Right kidney (tissue), 9 donors: ENCODE measurements at places on chromosomes 13 and 19.

- peak; percentile 20 for DNase-seq
Observed at GRCh38 chr13:42001580-42001979, 40.7 kb upstream of the VWA8 start.

DNA sequence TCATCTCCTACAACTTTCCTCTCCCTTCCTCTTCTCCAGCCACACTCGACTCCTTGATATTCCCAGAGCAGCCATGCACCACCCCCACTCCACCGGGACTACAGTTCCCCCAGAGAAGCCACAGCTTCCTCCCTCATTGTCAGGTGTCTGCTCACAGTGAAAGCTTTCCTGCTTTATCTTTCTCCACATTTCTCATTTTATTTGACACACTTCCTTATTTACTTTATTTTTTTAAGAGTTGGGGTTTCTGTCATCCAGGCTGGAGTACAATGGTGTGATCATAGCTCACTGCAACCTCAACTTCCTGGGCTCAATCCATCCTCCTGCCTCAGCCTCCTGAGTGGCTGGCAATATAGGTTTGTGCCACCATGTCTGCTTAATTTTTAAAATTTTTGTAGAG is 464.6 kb downstream of the MYO16 start:
- DNase-seq: no peak

DNA sequence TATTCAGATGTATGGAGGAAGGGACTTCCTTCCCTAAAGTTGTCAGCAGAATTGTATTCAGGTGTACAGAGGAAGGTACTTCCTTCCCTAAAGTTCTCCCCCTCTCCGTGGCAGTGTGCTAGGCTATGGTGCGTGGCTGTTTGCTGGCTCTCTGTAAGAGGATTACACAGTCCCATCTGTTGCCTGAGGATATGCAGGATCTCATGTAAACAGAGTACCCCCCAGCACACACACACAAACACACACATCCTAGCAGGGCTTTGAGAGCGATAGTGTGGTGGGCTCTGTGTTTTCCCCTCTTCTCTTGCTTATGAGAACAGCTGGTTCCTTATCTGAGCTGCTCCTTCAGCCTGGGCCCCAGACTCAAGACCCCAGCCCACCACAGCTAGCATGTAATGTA is 10.3 kb downstream of the NEK5 start:
- no peak for DNase-seq

DNA sequence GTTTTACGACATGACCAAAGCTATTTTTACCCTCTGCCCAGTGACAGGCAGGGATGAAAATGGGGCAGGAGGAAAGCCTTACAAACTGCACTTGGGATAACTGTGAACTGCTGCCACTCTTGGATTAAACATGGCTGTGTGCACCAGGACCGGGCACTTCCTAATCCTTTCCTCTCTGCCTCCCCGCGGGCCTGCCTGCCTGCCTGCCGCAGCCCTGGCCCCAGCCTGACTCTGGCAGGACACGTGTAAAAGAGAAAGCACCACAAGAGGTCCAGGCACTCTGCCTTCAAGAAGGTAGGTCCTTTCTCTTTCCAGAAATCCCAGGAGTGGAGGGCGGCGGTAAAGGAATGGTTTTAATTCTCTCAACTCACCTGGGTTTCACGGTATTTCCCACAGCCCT is 4.8 kb downstream of the TSHZ3 start:
- no peak for DNase-seq

- peak; percentile 79 for DNase-seq
Observed at GRCh38 chr19:17337675-17338432, 501 bp downstream of the GTPBP3 start.

- DNase-seq: no peak
Observed at GRCh38 chr13:37288057-37288720, 182.7 kb upstream of the CSNK1A1L start.

- DNase-seq: no peak
Observed at GRCh38 chr13:46596466-46596865, 43.5 kb downstream of the LRCH1 start.

GRCh38 chr13:31322702-31323405 is 123.1 kb downstream of the B3GLCT start:
- no peak for DNase-seq

GRCh38 chr13:43433691-43434141 is 353.1 kb downstream of the ENOX1 start:
- DNase-seq: no peak

DNA sequence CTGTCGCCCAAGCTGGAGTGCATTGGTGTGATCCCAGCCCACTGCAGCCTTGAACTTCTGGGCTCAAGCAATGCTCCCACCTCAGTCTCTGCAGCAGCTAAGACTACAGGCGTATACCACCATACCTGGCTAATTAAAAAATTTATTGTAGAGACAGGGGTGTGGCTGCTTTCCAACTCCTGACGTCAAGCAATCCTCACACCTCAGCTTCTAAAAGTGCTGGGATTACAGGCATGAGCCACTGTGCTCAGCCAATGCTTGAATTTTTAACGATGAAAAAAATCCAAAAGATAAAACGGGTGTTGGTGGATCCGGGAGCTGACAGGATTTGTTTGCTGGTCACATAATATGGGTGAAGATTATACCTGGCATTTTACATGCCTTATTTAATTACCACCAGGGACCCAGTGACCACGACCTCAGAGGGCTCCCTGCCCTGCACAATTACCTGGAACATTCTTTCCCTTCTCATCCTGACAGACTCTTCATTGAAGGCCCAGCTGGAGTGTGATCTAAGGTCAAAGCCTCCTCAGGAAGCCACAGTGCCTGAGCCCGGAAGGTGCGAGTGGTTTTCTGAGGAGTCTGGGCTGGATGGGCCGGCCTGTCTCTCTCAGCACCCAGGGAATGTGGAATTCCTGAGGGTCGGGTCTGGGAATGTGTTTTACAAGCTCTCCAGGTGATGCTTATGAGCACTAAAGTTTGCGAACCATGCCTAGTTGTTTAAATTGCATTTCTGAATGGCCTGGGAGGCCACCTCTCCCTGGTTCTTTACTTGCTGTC is 193.3 kb downstream of the USP12 start:
- DNase-seq: peak; percentile 37

DNA sequence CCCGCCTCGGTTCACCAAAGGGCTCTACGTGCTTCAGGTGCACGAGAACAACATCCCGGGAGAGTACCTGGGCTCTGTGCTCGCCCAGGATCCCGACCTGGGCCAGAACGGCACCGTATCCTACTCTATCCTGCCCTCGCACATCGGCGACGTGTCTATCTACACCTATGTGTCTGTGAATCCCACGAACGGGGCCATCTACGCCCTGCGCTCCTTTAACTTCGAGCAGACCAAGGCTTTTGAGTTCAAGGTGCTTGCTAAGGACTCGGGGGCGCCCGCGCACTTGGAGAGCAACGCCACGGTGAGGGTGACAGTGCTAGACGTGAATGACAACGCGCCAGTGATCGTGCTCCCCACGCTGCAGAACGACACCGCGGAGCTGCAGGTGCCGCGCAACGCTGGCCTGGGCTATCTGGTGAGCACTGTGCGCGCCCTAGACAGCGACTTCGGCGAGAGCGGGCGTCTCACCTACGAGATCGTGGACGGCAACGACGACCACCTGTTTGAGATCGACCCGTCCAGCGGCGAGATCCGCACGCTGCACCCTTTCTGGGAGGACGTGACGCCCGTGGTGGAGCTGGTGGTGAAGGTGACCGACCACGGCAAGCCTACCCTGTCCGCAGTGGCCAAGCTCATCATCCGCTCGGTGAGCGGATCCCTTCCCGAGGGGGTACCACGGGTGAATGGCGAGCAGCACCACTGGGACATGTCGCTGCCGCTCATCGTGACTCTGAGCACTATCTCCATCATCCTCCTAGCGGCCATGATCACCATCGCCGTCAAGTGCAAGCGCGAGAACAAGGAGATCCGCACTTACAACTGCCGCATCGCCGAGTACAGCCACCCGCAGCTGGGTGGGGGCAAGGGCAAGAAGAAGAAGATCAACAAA is 2.6 kb downstream of the PCDH17 start:
- peak; percentile 72 for DNase-seq

GRCh38 chr13:83710133-83710515 is 172.2 kb downstream of the SLITRK1 start:
- DNase-seq: no peak

DNA sequence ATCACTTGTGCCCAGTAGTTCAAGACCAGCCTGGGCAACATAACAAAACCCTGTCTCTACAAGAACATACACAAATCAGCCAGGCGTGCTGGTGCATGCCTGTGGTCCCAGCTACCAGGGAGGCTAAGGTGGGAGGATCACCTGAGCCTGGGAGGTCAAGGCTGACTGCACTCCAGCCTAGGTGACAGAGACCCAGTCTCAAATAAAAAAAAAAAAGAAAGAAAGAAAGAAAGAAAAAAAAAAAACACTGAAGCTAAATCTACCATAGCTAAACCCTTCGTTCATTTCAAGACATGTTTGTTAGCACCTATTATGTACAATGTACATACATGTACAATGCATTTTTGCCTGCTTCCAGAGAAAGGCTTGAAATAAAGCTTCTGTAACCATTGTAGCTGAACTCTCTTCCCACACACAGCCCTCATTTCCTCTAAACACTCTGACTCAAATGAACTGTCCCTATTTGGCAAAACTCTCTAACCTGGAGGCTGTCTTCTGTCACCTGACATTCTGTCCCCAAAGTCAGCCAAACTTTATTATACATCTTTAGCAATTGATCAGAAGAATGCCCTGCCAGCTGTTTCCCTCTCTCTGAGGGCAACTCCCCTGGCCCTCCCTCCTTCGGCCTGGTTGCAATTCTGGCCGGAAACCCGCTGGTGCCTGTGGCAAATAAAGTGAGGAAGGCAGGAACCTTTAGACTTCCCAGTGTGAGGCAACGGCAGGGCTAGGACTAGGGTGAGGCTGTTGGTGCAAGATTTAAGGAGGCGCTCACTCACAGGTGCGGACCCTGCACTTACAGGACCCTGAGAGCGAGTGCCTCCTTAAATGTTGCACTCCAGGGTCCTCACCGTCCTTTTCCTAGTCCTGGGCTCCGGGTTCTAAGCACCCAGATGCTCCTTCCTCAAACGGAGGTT is 1.8 kb downstream of the ETHE1 start:
- peak; percentile 55 for DNase-seq

DNA sequence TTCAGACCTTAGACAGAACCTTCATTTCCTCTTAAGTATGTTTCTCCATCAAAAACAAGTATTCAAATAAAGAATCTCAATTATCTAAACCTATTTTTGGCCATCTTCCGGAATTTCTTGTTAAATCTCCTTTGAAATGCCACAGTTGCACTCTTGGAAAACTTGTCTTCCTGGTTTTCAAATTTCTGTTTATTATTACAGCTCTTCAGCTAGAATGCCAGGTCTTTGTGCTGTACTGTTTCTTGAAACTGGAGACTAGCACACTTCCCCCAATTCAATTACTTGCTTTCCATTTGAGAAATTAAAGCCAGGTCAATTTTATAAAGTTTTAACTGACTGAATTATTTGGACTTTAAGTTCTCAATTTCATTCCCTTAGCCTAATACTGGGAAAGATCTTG is 10.2 kb downstream of the KCNRG start:
- no peak for DNase-seq

- peak; percentile 87 for DNase-seq
Observed at GRCh38 chr13:113001241-113002140, 32.5 kb downstream of the MCF2L start.

- DNase-seq: no peak
Observed at GRCh38 chr19:18713550-18714117, 30.2 kb downstream of the CRTC1 start.

DNA sequence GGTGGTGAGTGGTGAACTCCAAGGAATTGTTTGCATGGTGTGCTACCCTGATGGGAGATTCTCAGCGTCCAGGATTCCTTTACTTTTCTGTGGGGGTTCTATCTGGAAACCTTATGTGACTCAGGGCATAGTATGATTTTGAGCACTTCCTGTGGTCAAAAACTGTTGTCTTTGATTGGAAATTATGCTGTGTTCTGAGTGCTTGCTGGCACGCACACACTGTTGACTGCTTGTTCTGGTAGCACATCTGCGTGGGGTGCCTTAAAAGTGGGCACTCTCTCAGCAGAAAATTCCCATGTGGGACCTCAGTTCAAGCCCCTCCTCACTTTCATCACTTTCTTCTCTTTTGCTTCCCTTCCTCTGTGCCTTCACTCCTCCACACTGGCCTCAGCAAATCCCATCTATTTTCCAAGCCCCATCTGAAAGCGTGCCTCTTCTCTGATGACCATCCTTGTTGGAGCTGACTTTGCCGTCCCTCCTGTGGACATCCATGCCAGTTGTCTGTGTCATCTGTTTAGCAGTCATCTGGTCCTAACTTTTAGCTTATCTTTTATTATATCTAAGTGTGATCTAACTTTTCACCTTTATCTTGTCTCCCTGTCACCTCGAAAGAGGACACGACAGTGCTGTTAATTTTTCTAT is 56.4 kb upstream of the NPAS1 start:
- DNase-seq: no peak

DNA sequence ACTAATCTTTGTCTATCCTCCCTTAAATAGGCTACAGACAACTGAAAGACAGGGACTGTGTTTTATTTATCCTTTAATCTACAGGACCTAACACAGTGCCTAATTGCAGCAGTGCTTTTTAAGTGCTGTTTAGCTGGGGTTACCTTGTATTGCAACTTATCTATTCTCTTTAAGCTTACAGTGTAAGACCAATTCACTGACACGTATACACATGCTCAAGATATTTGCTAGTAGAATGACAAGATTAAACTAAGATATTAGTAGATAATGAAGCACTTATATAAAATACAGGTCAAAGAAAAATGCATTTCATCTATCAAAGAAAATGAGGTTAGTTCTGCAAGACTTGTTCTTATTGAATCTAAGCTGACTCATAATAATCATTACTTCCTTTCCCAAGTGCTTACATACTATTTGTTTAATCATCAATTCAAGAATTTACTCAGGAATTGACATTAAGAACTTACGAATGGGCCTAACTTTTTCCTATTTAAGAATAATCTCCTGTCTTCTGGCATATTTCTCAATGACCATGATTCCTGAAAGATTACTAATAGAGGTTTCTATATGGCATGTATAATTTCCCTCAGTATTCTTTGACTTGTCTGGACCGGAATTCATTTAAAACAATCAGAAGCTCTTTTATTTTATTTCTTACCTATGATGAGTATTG is 75.8 kb upstream of the MAB21L1 start:
- no peak for DNase-seq

DNA sequence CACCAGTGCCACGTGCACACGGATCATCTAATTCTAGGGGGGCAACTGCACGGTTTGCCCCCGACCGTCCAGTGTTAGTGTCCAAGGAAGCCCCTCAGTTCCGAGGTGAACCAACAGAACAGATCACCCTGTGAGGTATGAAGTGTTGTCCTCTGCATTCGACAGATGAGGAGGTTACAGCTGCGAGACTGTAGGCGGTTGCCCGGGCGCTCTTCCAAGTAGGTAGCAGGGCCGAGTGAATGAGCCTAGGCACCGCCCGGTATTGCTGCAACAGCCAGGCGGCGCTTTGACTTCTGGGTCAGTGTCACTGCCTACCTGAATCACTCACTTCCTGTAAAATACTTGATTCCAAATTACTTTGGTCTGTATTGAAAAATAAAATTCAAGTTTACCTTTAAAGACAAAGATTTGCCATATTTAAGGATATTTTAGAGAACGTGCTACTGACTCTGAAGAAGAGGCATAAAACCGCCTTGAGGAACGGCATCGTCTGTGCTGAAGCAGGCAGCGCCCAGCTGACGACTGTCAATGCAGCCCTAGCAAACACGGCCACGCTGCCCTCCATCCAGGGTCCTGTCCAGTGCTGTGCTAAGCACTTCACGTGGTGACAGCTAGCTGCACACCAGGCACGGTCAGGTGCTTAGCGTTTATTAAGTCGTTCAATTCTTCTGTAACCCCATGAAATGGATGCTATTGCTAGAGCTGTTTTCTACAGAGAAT is 19.3 kb upstream of the RASA3 start:
- DNase-seq: no peak

- no peak for DNase-seq
Observed at GRCh38 chr13:19062801-19063200, 118.8 kb downstream of the TUBA3C start.
